ENCODE measurements at places on chromosomes 13 and 19.
A peak's percentile ranks its signal among the peaks of the same experiment; 100 is the strongest.

GRCh38 chr13:29021311-29021710, 201.2 kb downstream of the MTUS2 start:
- no peak for DNase-seq

DNA sequence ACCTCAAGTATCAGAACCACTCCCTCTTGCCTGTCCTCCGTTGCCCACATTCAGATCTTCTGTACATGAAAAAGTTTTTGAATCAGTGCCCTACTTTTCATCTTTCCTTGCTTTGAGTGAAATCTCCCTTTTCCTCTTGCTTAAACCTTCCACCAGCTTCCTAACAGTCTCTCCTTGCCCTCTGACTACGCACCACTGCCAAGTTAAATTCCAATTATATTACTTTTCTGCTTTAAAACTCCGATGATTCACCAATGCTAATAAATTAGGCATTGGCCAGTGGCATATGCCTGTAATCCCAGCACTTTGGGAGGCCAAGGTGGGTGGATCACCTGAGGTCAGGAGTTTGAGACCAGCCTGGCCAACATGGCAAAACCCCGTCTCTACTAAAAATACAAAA, 30.7 kb upstream of the RFXAP start:
- DNase-seq, result no peak

DNA sequence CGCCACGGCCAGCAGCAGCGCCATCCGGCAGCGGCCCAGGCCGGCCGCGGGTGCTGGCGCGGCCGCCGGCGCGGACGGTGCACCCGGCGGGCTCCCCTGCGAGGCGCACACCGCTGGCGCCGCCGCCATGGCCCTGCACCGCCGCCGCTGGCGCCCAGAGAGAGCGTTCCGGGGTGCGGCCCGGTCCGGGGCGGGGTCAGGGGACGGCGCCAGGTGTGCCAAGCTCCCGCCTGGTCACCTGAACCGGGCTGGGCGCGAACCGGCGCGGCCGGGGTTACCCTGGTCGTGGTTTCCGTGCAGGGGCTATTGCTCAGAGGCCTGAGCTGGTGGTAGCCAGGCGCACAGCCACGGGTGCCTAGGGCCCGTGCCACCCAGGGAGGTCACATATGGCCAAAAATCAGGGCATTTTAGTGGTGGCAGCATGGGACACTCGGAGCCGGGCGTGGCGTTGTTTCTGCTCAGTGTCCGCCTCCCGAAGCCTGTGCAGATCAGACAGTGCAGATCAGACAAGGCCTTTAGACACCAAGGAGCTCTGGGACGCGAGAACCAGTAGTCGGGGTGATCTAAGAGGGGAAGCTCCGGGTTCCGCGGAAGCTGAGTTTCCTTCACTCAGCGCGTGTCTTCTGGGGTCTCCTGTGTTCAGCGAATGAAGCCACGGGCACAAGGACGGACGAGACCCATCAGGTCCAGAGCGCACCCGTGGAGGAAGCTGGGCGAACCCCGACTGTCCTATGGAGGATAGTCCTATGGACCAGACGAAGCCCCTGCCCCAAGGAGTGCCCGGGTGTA, at the start of gene TMEM238:
TMEM238 (minus strand) TSS at position 162 of the 789 bp plus-strand sequence; CDS start at position 129, 33 bp downstream.
- no peak for DNase-seq

DNA sequence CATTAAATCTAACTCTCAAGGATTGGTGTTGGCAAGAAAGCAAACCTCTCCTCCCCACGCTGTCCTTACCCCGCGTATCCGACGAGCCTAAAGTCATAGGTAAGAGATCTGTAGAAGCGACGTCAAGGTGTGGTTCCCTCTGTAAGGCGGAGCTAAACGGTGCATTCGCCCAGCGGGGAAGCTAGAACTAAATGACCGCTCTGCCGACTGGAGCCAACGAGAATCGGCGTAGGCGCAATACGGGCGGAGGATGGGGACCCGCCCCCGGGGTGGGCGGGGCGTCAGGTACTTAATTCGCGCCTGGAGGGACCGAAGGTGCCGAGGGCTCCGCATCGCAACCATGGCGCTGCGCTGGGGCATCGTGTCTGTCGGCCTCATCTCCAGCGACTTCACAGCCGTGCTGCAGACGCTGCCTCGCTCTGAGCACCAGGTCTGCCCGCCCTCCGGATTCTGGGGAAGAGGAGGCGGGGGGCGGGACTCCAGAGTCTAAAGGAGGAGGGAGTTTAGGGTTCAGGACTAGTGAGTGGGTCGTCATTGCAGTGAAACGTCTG, at the start of gene DHDH:
DHDH (plus strand) TSS at position 318 of the 551 bp plus-strand sequence; CDS start at position 341, 23 bp downstream.
- no peak for DNase-seq

GRCh38 chr19:6312018-6312417, 21.4 kb downstream of the ACER1 start:
- DNase-seq, result no peak

GRCh38 chr13:47893527-47893926, 107.5 kb downstream of the SUCLA2 start:
- peak; percentile 24 for DNase-seq

- peak; percentile 75 for DNase-seq
These were observed at the start of gene ZNF85 for GRCh38 chr19:20923077-20923871. Gene ZNF85 (plus strand): TSS chr19:20923251. CDS start chr19:20923401, 150 bp downstream.

DNA sequence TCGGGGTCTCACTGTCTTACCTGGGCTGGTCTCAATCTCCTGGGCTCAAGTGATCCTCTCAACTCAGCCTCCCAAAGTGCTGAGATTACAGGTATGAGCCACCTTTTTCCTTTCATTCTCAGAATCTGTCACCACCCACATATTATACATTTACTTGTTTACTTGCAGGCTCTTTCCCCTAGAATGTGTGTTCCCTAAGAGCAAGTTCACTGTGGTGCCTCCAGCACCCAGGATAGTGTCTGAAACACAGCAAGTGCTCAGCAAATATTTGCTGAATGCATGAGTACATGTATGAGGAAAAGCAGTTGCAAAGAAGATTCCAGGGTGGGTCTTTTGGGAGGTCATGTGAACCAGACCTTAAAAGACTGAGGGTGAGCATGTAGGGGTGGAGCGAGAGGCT, 96.8 kb downstream of the RGCC start:
- DNase-seq, result no peak

GRCh38 chr13:35055705-35056104, 113.6 kb downstream of the NBEA start:
- DNase-seq, result no peak

DNA sequence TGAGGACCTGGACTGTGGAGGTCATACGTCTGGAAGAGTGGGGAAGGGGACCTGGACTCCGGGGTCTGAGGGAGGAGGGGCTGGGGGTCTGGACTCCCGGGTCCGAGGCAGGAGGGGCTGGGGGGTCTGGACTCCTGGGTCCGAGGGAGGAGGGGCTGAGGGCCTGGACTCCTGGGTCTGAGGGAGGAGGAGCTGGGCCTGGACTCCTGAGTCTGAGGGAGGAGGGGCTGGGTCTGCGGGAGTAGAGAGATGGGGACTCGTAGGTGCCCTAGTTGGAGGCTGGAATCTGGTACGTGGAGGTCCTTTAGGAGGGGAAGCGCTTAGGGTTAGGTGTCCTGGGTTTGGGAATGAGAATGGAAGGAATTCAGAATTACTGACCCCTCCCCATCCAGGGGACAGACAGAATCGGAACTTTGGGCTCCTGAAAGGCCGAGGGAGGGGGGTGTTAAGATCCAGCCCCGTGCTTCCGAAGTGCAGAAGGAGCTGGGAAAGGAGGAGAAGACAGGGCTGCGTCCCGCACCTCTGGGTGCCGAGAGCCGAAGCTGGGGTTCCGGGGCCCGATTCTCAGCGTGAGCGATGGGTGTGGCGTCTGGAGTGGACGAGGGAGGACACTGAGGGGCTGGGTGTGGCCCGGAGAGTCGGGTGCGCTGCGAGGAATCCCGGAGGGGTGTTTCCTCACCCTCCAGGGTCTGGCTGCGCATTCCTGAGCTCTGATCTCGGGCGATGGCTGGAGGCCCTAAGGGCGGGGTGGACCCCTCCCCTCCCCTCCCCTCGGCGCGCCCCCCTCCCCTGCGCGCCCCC, 608 bp downstream of the MYADM start:
- no peak for DNase-seq

- no peak for DNase-seq
These were observed 23.5 kb downstream of the ZNF574 start for GRCh38 chr19:42099336-42099925.

DNA sequence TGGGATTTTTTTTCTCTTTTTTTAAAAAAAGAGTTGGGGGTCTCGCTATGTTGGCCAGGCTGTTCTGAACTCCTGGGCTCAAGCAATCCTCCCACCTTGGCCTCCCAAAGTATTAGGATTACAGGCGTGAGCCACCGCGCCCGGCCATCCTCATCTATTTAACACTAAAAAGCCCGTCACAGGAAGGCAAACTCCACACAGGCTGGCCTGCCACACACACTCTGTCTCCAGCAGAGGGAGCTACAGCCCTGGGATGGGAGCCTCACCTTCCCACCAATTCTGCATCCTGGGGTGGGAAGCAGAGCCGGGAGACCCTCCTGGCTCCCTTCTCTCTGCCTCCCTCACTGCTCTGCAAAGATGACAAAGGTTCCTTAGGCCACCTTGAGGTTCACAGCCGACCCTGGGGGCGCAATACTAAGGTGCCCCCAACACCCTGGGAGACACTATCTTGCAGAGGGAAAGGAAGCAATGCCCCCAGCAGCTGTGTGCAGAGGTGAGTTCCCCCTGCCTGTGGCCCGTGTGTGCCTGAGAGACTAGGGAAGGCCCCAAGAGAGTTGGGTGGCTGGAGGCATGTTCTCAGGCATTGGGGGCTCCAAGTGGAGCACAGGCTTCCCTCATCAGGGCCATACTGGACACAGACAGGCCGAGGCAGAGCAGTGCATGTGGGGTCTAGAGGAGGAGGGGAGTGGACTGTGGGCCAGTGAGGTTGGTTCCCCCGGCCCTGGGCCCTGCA, 27.4 kb upstream of the TIMM44 start:
- peak; percentile 20 for DNase-seq

DNA sequence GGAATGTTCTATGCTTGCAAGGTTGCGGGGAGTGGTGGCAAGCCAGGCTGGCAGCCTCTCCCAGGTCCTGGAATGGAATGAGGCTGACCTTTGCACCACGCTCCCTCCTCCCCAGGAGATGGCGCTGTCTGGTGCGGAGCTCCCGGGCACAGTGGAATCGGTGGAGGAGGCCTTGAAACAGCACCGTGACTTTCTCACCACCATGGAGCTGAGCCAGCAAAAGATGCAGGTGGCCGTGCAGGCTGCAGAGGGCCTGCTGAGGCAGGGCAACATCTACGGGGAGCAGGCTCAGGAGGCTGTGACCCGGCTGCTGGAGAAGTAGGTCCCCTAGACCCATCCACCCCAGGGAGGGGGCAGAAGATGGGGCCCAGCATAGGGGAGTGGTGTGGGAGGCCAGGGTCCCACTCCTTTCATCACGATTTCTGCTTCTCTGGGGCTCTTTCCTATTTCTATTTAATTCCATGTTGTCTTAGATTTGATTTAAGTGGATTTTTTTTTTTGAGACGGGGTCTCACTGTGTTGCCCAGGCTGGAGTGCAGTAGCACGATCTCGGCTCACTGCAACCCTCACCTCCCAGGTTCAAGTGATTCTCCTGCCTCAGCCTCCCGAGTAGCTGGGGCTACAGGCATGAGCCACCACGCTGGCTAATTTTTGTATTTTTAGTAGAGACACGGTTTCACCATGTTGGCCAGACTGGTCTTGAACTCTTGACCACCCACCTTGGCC, 53.2 kb upstream of the SHKBP1 start:
- no peak for DNase-seq

- no peak for DNase-seq
These were observed 16.1 kb downstream of the ZNF317 start for GRCh38 chr19:9156304-9156703.

DNA sequence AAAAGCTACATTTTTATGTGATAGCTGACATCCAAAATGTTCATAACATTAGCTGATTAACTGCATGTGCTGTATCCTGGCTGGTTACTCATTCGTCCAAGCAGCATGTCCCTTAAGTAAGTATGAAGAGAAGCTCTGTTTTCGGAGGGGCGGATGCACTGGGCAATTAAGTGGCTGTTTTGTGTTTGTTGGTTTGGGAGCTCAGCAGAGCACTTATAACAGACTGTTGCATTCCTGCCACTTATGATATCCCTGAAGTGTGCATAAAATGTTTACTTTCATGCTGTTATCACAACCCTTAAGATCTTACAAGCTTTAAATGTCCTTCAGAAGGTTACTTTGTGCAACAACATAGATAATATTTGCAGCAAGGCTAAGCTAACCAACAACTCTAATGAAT, 264.1 kb downstream of the NALCN start:
- DNase-seq, result no peak

DNA sequence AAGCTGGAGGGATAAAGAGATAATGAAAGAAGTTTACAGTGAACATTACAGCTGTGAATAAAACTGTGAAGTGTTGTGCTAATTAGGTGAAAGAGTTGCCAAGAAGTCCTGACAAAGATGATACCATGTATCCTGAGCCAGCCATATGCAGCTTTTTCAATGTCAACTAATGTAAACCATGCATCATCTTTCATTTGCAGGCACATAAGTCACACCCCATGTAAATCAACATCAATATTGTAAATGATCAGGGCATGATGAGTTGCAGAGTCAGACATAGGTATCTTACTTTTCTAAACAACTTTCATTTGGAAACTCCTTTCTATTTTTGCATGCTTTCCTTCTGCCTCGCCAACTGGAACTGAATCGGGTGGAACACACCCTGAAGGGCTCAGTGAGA, 569.1 kb downstream of the TBC1D4 start:
- DNase-seq, result no peak

GRCh38 chr13:76874479-76874878, 11.7 kb downstream of the KCTD12 start:
- DNase-seq, result no peak

DNA sequence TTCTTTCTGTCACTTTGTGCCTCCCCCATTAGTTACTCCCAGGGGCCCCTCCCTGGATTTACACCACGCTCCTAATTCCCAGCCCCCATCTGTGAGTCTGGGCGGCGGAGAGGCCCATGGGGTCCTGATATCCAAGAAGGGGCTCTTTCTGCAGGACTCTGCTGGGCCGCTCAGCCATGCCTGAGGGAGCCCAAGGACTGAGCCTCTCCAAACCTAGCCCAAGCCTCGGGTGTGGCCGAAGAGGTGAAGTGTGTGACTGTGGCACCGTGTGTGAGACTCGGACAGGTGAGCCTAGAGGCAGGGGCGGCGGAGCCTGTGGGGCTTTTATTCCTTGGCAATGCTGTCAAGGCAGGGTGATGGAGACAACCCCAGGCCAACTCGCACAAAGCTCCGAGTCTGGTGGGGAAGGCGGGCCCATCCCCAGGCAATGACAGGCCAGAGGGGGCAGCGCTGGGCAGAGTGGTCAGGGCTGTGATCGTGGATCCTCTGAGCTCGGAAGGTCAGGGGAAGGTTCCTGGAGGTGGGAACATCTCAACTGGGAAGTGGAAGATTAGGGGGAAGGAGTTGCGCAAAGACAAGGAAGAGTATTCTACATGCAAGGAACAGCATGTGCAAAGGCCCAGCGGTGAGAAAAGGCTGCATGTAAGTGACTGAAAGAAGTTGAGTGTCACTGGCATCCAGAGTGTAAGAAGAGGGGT, 1.6 kb downstream of the PLEKHG2 start:
- DNase-seq, result no peak

DNA sequence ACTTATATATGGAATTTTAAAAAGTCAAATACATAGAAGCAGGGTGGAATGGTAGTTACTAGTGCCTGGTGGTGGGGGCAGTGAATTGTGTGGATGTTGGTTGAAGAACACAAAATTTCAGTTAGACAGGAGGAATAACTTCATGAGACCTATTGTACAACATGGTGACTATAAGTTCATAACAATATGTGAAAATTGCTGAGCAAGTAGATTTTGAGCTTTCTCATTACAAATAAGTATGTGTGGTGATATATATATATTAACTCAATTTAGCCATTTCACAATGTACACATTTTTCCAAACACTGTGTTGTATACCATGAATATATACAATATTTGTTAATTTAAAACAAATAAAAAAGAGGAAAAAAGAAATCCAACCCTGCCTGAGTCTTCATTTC, 641.1 kb downstream of the DIAPH3 start:
- no peak for DNase-seq

GRCh38 chr19:49212016-49212701, 54.6 kb downstream of the TRPM4 start:
- no peak for DNase-seq
